ENCODE measurements at places on chromosomes 5 and 9.
A peak's percentile ranks its signal among the peaks of the same experiment; 100 is the strongest.

GRCh38 chr9:76302947-76303550 is 91.2 kb downstream of the RFK start:
- DNase-seq = no peak

DNA sequence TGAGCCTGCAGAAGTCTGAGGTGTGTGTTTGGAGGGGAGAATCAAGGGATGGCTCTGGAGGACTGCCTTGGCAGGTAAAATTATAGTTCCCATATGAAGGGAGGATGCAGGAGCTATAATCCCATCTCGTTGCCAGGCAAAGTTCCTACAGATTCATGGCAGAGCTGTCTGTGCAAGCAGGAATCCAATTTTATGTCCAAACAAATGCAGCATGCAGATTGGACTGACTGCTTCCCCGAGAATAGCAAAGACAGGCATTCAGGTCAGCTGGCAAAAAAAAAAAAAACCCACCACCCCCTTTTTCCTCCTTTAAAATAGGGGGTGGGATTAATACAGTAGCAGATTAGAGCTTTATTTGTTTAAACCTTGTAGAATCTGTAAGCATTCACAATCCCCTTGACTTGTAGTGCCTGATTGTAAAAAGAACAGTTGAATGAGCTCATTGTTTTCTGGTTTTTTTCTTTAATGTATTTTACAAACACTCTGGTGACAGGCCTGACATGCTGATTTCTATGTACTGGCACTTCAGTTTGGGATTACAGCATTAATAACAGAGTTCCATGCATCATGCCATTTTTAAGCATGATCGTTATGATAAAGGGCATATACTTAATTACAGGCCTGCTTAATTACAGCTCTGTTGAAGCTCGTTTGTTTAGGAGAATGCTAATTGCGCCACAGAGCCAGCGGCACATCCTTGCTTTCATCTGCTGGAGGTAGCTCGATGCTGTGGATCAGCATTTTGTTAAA is 141.4 kb upstream of the LMX1B start:
- DNase-seq = no peak

DNA sequence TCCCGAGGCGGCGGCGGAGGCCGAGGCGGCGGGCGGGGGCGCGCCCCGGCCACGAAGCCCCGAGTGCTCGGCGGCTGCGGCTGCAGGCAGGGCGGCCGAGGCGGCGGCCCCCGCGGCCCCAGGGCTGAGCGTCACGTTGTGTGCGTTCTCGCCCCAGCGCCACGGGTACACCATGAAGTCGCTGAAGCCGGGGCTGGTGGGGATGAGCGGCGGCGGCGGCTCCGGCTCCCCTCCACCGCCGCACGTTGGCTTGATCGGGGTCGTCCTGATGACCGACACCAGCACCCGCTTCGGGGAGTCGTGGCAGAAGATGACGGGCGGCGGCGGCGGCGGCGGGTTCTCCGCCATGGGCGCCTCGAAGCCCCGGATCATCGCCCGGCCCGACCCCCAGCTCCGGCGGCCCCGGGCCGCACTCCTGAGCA is 498 bp downstream of the ZNF367 start:
- no peak for DNase-seq

DNA sequence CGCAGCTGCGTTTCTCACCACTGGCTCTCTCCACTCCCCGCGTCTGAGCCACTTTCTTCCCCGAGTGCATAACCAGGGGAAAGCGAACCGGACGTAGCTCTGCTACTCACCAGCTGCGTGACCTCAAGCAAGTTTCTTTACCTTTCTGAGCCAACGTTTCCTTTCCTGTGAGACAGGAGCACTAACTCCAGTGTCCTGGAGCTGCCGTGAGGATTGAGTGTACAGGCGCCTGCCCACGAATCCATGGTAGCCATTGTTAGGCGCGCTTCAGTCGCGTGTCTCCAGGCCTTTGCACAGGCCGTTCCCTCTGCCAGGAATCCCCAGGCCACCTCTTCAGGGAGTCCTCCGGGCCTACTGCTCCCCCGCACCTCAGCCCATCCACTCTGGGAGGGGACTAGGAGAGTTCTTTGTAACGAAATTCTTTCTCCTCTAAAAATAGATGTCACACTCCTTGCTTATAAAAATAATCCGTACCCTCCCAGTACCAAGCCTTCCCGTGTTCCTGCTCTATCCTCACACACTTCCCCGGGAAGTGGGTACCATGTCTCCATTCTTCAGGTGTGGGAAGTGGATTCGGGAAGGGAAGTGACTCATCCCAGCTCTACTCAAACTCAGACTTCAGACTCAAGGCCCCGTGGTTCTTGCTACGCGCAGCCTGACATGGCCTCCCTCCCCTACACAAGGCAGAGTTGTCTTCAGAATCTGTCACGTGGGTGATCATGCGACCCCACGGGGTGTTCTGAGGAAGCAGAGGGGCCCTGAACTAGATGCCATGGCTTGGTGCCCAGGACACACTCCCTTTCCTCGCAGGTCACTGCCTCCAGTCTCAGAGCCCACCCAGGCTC is 16.1 kb upstream of the CRB2 start:
- no peak for DNase-seq

DNA sequence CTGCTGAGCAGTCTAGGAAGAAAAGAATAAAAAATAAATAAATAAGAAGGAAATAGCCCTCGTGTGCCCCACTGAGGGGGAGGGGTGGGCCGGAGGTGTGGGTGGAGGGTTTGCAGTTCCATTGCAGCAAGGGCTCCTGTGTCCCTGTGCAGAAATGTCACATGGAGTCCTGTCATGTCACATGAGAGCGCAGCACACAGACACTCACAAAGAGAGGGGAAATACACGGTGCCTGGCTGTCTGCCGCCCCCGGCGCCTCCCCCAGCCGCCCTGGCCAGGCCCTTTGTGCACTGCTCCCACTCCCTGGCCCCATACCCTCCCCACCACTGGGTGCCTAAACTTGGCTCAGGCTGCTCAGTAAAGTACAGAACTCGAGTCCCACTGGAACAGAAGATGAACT is 55.6 kb upstream of the SPTLC1 start:
- DNase-seq = peak; percentile 67

- DNase-seq = no peak
Measured at GRCh38 chr9:74361508-74361907, 135.6 kb upstream of the RORB start.

DNA sequence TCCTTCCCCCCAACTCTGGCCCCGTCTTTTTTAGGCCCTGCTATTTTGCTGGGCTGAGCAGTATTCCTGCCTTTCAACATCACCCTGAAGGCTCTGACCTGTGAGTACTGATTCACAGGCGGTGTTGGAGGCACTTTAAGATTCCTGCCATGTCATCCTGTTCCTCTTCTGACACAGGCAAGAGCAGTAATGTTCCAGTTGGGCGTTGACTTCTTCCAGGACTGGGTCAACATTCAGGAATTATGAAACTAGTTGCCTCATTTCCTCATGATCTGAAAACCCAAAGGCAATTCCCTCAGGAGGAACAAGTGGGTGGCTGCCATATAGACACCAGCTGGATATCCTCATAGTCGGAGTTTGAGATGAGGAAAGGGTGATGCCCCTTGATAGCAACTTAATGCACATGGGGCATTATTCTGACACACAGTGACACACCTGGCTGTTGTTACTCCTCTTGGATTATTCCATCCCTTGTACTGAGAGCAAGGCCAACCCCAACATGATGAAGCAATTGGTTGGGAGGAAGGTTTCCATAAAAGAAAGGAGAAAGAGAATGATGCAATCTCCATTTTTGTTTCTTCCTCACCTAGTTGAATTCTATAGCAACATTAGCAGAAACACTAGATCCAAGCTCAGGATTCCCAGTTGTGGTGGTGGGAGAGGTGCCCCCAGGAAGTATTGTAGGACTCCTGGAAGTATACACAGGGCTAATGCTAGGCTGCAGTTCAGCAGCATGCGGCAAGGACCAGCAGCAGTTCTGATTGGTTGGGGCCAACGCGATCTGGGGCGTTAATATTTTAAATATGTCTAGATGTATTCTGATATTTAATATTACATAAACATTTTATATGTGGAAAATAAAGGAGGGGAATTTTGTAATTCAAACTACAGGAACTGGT is 19.6 kb upstream of the GLRX start:
- no peak for DNase-seq

- DNase-seq = no peak
Measured at GRCh38 chr9:33014665-33015014, 10.4 kb upstream of the DNAJA1 start.

DNA sequence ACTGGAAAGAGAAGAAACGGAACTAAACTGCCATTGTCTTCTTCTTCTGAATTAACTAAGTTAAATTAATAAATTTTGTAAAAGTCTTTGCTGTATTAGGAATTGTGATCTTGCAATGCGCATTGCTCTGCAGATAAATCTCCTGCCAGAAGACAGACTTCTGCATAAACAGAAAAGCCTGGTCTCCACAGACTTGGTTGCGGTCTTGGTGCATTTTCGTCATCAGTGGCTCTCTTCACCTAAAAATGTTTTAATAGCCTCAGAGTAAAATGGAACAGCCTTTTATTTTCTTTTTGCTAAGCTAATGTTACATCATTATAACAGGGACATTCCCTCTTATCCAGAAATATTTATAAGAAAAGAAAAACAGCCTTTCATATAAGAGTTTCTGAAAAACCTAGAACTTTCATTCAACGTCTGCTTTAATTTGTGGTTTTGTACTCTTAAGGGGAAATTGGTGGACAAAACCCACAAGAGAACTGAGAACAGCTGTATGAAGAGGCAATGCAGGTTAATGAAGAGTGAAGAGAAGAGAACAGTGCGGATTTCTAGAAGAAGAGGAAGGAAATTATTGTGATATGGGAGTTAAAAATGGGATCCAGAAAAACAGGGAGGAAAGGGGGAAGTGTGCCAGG is 10.1 kb downstream of the IFNA5 start:
- DNase-seq = no peak

GRCh38 chr5:111997711-111998110 is 240.7 kb upstream of the NREP start:
- DNase-seq = no peak

GRCh38 chr9:694403-695154 is 146.9 kb upstream of the DMRT1 start:
- DNase-seq = no peak

DNA sequence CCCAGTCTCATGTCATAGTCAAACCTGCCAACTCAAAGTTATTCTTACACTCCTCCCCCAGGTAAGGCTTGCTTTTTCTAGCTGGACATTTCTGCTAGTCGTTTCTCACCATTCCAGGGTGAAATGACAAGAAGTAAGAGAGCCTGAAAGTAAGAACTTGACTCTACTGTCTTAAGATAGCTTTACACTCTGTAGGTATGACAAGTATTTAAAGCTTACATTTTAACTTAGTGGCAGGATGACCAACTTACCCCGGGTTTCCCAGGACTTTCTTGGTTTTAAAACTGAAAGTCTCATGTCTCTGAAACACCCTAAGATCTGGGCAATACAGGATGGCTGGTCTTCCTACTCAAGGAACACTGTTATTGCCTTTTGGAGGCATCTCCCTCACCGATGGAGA is 67.5 kb upstream of the PIK3R1 start:
- DNase-seq = no peak

GRCh38 chr9:114385397-114386181 is 2.2 kb downstream of the AKNA start:
- DNase-seq = no peak
